ENCODE measurements at places on chromosomes 6 and 20.

GRCh38 chr20:20711413-20711812, 1.0 kb downstream of the RALGAPA2 start:
- DNase-seq, result no peak

DNA sequence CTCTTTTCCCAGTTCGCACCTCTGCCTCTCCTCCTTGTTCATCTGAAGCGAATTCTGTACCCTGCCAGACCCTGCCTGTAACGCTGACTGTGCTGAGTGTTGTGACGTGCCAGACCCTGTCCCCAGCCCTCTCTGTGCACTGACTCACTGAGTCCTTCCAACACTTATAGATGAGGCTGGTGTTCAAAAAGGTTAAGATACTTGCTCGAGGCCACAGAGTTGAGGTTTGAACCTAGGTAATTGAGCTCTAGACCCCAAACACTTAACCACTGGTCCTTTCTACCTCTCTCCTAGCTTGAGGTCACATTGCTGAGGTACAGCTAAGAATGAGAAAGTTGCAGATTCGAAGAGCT, 45.7 kb upstream of the NEDD9 start:
- DNase-seq, result no peak

- DNase-seq, result no peak
Observed at GRCh38 chr6:121724576-121724975, 289.1 kb downstream of the GJA1 start.

- no peak for DNase-seq
Observed at GRCh38 chr6:142811923-142812322, 133.1 kb downstream of the HIVEP2 start.

GRCh38 chr6:20700375-20700774, 166.1 kb downstream of the CDKAL1 start:
- DNase-seq, result no peak

DNA sequence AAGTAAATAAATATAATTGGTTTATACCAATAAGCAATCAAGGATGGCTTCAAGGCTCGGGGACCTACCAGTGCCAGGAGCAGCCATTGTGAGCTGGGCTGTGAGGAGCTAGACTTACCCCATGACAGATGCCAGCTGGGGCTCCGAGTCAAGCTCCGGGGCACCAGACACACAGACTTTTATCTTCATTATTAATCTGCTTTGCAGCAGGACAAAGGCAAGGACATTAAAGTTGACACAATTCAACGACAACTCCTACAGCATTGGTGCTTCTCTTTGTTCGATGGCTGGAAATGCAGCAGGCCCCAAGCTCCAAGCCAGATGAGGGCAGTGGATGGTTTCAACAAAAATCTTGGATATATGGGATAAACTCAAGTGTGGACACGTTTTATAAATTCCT, 68.3 kb downstream of the CD24 start:
- DNase-seq, result no peak

- DNase-seq, result peak; percentile 38
Observed at GRCh38 chr6:12280902-12281301, 9.3 kb upstream of the EDN1 start.

DNA sequence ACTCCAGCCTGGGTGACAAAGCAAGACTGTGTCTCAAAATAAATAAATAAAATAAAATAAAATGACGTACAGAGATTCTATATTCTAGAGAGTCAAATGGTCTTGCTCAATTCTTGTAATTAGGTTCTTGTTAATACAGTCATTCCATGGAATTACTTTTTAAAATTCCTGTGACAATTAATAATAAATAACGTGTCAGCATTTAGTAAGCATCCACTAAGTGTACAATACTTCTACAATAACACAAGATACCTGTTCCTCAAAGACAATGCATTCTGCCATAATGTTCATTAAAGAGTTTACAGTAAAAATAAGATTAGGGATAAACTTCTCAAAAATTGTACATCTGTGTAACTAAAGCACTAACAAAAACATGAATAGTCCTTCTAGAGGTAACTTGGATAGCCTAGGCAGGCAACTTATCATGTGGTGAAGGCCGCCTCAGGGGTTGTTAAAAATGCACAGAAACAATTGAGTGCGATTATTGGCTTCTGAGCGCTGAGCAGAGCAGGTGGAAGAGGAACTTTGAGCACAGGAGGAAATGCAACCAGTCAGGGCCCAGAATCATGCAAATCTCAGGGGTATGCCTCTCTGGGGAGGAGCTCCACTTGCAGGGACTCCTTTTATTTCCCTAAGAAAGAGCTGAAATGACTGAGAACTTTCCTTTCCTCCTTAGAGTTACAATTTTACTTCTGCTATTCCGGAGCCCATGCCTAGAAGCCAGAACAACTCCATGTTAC, 37.1 kb downstream of the QRSL1 start:
- DNase-seq, result no peak

GRCh38 chr6:163683105-163683622, 268.6 kb downstream of the QKI start:
- no peak for DNase-seq

DNA sequence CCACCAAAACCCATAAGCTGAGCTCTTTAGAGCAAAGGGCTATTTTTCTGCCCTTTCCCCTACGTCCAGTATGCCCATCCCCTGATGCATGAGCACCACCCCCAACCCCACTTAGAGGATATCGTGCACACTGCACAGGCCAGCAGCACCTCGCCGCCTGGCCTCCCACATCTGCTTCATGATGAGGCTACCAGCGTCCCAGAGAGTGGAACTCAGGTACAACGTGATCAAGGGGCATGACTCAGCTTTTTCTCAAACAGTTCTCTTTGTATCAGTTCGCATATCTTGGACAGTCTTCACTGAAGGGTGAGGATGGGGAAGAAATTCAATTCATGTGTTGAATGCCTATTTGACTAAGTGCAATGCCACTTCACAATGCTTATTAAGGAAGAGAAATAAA, 81.9 kb upstream of the QKI start:
- no peak for DNase-seq

- DNase-seq, result no peak
Observed at GRCh38 chr6:31874084-31874670, 4.6 kb downstream of the SLC44A4 start.

DNA sequence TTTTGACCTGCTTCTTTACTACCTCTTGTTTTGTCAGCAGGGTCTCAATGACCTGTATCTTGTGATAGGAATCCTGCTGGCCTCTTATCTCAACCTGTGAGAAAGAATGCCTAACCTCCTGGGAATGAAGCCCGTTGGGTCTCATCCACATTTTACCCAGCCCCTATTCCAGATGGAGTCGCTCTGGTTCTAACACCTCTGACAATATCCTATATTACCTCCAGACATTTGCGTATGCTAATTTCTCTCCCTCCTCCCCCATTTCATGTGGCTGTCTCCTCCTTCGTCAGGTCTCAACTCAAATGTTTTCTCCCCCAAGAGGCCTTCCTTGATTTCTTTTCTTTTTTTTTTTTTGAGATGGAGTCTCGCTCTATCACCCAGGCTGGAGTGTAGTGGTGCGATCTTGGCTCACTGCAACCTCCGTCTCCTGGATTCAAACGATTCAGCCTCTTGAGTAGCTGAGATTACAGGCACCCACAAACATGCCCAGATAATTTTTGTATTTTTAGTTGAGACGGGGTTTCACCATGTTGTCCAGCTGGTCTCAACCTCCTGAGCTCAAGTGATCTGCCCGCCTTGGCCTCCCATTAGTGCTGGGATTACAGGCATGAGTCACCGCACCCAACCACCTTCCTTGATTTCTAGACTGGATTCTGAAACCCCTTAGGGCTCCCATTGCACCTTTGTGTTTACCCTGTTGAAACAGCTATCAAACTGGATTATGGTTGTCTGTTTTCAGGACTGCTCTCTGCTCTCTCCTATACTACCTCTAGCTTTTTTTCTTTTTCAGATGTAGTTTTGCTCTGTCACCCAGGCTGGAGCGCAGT, 49.5 kb upstream of the B4GALT5 start:
- no peak for DNase-seq

- DNase-seq, result no peak
Observed at GRCh38 chr6:77454386-77454785, 8.9 kb downstream of the HTR1B start.

DNA sequence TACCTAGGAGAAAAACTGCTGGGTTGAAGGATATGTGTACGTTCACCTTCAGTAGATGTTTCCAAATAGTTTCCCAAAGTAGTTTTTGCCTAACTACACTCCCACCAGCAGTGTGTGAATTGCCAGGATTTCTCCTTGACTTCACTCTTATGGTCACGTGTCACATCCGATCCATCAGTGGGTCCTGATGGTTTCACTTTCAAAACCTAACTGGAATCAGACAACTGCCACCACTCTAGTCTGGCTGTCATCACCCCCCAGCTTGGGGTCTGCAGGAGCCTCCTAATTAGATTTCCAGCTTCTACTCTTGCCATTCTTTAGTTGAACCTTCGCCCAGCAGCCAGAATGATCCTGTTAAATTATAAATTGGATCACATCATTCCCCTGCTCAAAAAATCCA, 8.5 kb upstream of the SLC12A5 start:
- no peak for DNase-seq

DNA sequence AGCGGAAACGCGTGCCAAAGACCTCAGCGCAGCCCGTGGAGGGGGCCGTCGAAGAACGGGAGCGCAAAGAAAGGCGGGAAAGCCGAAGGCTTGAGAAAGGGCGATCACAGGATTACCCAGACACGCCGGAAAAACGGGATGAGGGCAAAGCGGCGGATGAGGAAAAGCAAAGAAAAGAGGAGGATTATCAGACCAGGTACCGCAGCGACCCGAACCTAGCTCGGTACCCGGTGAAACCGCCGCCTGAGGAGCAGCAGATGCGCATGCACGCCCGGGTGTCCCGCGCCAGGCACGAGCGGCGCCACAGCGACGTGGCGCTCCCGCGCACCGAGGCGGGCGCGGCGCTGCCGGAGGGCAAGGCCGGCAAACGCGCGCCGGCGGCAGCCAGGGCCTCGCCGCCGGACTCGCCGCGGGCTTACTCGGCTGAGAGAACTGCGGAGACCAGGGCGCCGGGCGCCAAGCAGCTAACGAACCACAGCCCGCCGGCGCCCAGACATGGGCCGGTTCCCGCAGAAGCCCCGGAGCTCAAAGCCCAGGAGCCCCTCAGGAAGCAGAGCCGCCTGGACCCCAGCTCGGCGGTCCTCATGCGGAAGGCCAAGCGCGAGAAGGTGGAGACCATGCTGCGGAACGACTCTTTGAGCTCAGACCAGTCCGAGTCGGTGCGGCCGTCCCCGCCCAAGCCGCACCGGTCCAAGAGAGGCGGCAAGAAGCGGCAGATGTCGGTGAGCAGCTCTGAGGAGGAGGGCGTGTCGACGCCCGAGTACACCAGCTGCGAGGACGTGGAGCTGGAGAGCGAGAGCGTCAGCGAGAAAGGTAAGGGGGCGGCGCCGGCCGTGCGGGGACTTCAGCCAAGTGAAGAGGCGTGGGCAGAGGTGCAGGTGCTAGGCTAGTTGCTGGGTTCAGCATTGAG, 296.2 kb downstream of the RIMS1 start:
- peak; percentile 31 for DNase-seq

DNA sequence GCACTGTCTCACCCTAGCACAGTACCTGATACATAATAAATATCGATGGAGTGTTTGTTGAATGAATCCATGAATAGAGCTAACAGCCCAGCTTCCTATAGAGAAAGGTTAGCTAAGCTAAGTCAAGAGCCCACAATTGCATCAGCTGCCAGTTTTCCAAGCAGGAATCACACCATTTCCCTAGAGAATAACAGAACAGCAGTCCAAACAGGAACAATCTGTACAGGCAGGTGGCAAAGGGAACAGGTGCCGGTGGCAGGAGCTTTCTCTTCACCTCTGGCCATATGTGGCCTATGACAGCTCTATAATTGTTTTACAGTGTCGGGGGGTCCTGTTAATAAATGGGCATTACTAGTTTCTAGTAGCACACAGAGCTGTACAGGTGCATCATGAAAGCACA, 38.8 kb downstream of the ISM1 start:
- no peak for DNase-seq

DNA sequence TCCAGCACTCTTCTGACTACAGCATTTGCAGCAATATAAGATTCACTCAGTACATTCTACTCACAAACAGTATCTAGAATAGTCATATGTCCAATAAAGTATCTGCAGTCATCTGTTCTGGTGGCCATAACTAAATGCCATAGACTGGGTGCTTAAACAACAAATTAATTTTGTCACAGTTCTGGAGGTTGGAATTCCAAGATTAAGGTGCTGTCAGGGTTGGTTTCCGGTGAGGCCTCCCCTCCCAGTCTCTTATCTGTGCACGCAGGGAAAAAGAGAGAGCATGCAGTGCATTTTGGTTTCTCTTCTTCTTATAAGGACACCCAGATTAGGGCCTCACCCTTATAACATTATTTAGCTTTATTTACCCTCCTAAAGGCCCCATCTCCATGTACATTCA, 21.3 kb upstream of the NUS1 start:
- DNase-seq, result no peak

DNA sequence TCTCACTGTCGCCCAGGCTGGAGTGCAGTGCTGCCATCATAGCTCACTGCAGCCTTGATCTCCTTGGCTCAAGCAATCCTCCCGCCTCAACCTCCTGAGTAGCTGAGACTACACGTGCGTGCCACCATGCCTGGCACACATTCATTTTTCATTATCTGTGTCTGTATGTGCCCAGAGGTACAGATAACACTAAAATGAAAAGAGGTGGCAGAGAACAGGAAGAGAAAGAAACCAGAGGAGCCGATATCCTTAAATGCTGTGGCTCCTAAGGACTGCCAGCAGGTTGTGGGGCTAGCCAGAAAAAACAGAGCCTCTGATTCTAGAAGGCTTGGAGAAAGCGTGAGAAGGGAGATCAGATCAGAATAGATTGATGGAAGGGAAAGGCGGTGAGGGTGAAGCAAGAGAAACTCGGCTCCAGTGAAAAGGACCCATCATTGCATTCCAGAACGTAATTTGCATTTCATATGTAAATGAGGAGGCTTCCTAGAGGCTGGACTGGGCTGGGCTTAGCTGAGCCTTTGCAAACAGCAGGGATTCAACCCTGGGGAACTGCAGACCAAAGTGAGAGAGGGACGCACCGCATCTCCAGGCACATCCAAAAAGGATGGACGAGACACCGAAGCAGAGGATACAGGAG, 64.2 kb downstream of the GCNT2 start:
- DNase-seq, result peak; percentile 33

GRCh38 chr6:134407791-134408190, 89.9 kb upstream of the SGK1 start:
- DNase-seq, result no peak

DNA sequence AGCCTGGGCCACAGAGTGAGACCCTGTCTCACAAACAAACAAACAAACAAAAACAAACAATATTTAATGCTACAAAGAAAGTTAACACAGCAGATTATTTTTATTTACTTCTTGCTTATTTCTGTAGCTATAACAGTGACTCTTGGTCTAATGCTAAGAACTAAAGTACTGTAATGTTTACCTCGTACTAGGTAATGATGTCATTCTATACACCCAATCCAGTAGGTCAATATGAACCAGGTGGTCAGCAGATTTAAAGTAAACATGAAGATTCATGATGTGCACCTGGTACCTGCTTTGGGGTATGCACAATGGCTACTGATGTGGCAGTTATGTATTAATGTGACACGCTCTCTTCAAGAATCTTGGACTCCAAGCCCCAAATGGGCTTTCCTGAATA, 36.6 kb upstream of the CARMIL1 start:
- DNase-seq, result no peak

DNA sequence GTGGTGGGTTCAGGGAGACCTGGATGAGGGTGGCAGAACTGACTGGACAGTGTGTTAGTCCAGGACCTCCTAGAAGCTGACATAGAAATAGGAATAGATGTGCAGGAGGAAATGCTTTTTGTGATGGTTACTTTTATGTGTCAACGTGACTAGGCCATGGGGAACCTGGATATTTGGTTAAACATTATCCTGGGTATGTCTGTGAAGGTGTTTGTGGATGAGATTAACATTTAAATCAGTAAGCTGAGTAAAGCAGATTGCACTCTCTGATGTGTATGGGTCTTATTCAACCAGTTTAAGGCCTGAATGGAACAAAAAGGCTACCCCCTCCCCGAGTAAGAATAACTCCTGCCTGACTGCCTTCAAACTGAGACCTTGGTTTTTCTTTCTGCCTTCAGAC, 219.3 kb downstream of the DHX35 start:
- DNase-seq, result no peak
